NCI-H2029 (cell line): ENCODE measurements at places on chromosomes 3 and 15.

GRCh38 chr3:127490271-127491023, 100.1 kb downstream of the TPRA1 start:
- DNase-seq = no peak

GRCh38 chr3:190596349-190597285, 82.7 kb downstream of the IL1RAP start:
- no peak for DNase-seq

GRCh38 chr3:188734395-188734794, 437.4 kb upstream of the TPRG1 start:
- DNase-seq = peak; percentile 28

GRCh38 chr15:62624547-62625378, 417.8 kb upstream of the TPM1 start:
- DNase-seq = no peak

DNA sequence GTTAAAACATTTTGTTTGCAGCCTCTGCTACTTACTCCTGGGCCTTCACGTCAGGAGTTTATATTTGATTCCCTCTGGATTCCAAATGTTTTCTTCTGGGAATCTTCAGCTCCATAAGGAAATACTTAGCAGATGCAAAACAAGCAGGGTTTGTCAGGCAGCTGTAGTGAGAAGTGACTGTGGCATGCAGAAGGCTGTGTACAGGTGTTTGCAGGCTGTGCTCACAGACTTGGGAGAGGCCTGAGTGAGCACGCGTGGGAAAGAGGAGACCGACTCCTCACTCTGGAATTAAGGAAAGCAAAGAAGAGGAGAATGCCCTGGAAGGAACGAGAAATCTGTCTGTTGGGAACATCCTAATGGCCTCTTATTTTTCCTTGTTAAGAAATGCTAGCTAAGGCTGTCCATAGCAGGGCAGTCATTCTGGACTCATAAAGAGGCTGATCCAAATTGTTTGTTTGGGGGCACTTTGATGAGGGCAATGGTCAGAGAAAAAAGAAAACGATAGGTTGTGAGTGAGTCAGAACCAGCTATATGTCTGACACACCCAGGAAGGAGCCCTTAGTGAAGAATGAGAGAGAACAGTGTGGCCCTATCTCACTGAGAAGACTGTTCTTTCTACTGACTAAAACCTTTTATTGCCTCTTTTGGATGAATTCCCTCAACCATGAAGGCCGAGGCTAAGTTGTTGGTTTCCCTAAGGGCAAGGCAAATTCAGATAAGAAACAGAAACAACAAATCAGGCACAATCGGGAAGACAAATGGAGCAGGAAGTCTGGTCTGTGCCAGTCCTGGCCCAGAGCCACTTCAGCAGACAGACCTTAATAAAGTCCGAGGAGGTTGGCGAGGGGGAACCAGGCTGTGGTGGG, 82.6 kb downstream of the TGFBR2 start:
- peak; percentile 26 for DNase-seq

DNA sequence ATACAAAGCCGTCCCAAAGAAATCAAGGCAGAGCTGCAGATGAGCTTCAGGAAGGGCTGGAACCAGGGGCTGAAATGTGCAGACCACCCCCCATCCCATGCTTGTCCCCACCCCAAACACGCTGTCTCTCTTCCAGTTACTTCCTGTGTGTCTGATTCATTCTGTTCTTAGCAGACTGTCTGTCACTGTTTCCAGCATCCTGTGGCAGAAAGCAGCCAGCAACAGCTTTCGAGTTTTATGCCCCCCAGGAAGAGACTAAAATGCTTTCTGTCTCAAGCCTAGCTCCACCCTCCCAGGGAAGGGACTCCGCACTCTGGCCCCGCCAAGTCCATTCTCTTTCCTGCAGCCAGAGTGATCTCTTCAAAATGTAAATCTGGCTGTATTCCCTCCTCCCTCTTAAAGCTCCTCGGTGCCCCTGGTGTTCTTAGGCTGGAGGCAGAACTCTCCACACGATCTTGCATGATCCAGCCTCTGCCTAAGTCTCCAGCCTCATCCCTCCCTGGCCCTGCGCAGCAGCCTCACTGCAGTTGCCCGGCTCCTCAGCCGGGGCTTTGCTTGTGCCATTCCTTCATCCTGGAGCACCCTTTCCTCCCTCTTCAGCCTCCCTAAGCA, 41.5 kb downstream of the HRH1 start:
- DNase-seq = no peak

DNA sequence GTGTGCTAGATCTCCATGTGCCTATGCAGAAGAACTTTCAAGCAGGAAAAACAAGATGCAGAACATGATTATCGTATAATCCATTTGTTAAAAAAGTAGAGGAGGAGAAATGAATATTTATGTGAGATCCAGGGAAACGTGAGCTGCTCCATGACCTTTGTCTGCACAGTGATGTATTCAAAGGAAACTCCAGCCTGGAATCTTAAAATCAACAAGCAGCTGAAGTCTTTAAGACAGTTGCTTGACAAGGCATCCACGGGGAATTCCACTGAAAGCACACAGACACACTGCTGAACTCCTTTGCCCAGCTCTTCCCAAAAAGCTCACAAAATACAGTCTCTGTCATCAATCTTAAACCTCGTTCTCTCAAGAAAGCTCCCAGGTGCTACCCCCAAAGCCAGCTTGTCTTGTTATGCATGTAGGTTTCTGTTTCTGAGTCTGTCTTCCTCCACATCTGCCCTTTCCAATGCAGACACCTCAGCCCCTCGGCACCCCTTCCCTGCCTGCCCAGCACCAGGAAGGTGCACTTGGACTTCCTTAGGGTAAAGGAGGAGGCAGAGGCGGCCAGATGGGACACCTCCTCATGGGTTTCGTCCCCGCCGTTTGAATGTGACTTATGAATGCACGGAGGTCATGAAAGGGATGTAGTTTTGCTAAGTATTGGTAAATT, 28.7 kb downstream of the LRRK1 start:
- DNase-seq = no peak

GRCh38 chr3:163368168-163368567, 1710.1 kb downstream of the SI start:
- no peak for DNase-seq

DNA sequence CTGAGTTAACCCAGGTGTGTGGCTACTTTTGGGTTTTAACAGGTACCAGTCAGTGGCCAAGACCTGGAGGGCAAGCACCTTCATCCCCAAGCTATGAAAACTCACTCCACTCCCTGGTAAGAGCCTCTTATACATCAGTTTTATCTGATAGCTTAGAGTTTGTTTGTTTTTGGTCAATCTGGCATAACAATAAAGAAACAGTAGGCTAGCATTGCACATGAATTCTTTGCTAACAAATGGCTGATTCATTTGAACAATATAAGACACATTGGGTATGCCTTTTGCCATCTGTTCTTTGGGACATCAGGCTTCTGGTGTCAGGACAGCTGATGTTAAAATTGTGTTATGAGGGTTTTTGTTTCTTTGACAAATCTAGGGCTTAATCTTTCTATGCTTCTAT, 125.0 kb upstream of the CGNL1 start:
- DNase-seq = no peak

- no peak for DNase-seq
These were observed 336.0 kb downstream of the CACNA2D3 start for GRCh38 chr3:54458357-54458756.

- DNase-seq = no peak
These were observed 4.8 kb downstream of the GNB4 start for GRCh38 chr3:179446501-179446900.

DNA sequence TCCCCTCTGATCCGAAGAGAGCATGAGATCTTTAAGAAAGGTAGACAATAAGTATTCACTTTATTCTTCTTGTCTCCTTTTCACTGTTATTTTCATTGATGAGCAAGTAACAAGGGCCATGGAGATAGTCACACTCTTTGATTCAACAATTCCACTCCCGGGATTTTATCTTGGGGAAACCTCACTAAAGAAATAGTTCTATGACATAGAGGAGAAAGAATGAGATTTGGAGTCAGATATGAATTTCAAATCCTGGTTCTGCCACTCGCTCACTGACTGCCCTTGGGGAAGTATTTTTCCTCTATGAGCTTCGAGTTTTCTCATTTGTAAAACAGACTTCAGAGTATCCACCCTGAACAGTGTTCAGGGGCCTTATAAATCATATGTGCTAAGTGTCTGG, 514.6 kb downstream of the NLGN1 start:
- no peak for DNase-seq

DNA sequence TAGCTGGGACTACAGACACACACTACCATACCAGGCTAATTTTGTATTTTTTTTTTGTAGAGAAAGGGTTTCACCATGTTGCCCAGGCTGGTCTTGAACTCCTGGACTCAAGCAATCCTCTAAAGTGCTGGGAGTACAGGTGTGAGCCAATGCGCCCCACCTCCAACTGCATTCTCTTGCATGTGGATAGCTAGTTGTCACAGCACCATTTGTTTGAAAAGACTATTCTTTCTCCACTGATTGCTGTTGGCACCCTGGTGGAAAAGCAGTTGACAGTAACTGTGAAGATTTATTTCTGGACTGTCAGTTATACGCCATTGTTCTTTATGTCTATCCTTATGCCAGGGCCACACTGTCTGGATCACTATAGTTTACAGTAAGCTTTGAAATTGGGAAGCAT, 303.9 kb downstream of the ADAMTS17 start:
- DNase-seq = no peak

GRCh38 chr15:74531144-74531811, 9.7 kb upstream of the ARID3B start:
- no peak for DNase-seq

DNA sequence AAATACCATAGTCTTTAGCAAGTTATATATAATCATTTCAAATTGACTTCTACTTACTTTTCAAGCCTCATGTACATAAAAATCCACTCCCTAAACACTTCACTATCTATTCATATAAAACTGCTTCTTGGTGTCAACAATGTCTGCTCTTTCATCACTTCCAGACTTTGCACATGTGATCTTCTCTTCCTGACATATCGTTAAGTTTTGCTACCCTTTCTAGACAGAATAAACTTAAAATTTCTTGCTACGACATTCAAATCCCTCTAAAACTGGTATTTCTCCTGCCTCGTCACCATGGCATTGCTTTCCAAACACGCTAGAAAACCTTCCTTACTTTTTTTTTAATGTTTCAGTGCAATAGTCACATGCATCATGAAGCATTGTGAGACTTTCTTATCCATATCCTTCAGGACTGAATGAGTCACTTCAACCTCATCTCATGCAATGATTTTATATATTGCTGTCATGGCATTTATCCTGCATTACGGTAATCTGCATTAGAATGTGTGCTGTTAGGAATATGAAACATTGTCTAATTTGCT, 122.8 kb downstream of the GMNC start:
- DNase-seq = no peak

DNA sequence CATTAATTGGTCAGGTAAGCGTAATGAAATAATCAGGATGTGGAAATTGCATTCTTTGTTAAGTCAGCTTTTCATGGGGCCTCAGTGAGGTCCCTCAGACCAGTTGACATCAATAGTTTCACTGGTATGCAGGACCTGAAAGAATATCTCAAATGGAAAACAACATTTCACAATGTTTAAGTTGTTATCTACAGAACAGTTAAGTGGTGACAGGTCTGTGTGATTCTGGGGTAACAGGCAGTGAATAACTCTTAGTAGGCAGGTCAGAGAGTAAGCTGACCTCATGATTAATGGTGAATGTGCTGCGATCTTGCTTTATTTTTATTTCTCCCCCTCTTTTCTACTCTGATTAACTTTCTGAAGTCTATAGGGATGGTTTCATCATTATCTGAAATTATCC, 28.9 kb upstream of the ACP3 start:
- no peak for DNase-seq

- no peak for DNase-seq
These were observed 8.0 kb upstream of the SLC22A13 start for GRCh38 chr3:38257583-38257982.

GRCh38 chr3:132713977-132714727, 8.1 kb downstream of the NPHP3 start:
- DNase-seq = no peak

DNA sequence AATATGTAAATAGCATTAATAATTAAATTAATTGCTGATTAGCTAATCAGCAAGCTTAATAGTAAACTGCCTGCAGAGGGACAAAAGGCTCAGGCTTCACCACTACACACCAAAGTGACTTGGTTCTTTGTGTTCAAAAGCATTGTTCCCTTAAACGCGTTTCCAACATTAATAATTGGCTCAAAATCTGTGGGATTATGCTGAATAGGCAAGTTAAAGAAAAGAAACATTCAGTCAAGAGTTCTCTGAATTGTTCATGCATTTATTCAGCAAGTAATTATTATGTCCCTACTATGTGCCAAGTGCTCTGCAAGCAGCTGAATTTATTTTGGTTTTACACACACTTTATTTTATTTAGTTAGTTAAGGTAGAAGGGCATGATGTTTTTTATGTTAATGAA, 558.5 kb upstream of the ARRDC4 start:
- DNase-seq = no peak

GRCh38 chr15:61079529-61079928, 149.6 kb downstream of the RORA start:
- no peak for DNase-seq

DNA sequence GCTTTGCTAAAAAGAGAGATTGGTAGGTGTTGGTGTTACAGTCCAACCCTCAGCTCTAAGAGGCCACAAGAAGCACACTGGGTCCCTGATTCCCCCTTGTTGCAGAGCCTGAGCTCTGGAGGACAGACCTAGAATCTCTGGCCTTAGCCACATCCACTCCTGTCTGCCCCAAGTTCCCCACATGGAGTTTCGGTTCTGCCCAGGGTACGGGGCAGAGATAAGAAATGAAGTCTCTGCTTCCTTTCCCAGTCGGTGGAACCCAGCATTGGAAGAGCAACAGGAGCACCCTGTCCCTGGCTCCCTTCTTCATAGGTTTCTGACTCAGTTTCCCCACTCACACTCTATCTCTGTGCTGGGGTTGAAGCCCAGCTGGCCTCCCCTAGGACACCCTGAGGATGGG, 13.2 kb downstream of the PRR23E start:
- no peak for DNase-seq

DNA sequence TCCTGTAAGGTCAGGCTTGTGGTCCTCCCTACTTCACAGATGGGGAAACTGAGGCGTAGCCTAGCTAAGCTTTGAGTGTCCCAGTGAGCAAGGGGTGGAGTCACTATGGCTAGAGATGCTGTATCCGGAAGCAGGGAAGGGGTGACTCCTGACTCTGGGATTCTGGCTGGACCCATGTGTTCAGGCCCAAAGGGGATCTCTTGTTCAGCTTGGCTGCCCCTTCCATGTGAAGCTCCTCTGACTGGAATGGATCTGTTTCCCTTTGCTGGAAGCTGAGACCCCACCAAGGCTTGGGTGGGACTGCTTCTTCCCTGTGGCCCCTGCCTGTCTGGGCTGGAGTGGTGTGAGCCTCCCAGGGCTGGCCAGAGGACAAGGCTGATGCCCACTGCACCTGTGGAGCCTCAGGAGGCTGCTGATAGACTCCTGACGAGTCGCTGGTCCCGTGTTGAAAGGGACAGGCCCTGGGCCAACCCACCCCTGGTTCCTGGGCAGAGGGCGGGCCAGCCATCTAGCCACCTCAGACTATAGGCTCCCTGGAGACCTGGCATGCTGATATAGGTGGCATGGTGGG, 1.0 kb downstream of the MAPKAPK3 start:
- no peak for DNase-seq
